ENCODE measurements at places on chromosomes 13 and 19.

GRCh38 chr19:33697766-33698165 is 76.0 kb downstream of the CHST8 start:
- DNase-seq: no peak

DNA sequence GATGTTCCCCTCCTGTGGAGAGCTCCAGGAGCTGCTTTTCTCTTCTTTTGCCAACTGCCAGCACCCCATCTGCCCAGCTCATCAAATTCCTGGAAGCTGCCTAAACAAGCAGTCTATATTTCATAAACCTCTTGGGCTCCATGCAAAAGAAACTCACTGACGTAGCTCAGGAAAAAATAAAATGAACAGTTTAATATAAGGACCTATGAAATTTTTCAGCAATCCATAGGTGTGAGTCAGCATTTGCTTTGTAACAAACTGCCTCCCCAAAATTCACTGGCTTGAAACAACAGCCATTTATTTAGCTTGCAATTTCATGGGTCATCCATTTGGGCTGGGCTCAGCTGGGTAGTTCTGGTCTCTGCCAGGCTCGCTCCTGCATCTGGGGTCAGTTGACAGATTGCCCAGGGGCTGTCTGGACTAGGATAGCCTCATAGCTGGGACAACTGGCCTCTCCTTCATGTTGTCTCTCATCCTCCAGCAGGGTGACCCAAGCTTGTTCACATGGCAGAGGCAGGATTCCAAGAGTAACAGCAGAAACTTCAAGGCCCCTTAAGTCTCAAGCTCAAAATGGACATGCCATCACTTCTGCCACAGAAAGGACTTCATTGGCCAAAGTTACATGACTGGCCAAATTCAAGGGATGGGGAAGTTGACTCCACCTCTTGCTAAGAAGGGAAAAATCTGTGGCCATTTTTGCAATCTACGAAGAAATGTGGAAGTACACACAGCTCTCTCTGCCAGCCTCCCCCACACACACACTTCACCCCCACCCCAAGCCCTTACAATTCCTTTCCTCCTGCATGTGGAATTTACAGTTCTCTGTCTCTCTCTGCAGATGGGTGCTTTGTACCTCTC is 7.9 kb upstream of the PVR start:
- peak; percentile 71 for DNase-seq

GRCh38 chr13:40651866-40652587 is 14.4 kb downstream of the FOXO1 start:
- DNase-seq: no peak

GRCh38 chr19:38670921-38671398 is 23.5 kb downstream of the ACTN4 start:
- DNase-seq: peak; percentile 46

- DNase-seq: no peak
These were observed 120.5 kb downstream of the KATNAL1 start for GRCh38 chr13:30186634-30187415.

DNA sequence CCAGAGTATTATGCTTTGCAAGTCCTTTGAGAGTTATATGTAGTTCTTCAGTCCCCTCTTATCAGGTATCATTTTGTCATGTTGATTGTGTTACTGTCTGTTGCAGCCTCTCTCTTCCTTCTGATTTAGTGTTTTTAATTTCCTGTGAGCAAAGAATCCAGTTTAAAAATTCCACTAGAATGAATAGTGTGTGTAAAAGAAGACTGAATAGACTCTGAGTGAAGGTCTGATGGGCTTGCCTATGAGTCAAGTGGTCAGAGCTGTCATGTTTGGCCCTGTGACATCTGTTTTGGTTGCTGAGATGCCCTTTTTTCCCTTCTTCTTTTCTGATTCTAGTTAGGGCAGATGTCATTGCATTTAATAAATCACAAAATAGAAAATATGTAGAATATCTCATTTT is 23.3 kb upstream of the KCTD4 start:
- peak; percentile 52 for DNase-seq

DNA sequence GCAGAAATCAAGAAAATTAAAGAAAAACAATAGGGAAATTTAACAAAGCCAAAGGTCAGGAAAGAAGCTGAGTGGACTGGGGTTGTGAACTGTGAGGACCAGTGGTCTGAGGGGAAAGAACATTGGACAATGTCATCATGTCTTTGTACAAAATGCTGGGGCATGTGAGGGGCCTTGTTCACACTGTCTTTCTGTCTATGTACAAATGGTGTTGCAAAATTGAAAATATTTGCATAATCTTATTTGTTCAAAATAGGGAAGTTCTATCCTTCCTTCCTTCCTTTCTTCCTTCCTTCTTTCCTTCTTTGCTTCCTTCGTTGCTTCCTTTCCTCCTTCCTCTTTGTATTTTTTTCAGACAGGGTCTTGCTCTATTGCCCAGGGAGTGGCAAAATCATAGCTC is 79.2 kb upstream of the SCEL start:
- DNase-seq: no peak

- DNase-seq: no peak
These were observed 33.7 kb downstream of the SIAH3 start for GRCh38 chr13:45817833-45818232.

DNA sequence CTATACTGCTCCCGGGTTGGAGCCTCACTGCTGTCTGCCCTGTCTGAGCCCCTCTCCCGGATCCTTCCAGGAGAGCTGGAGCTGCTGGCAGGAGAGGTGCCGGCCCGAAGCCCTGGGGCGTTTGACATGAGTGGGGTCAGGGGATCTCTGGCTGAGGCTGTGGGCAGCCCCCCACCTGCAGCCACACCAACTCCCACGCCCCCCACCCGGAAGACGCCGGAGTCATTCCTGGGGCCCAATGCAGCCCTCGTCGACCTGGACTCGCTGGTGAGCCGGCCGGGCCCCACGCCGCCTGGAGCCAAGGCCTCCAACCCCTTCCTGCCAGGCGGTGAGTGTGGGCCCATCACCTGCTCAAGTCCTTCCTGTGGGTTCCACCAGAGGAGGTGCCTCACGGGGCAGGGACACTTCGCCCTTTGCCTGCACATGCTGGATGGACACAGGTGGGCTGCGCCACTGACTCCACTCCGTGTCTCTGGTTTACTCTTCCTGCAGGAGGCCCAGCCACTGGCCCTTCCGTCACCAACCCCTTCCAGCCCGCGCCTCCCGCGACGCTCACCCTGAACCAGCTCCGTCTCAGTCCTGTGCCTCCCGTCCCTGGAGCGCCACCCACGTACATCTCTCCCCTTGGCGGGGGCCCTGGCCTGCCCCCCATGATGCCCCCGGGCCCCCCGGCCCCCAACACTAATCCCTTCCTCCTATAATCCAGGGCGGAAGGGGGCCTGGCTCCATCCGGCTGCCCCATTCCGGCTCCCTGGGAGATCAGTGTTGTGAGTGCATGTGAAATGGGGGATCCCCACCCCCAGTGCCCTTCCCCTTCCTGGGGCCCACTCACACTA is 19.8 kb downstream of the EPN1 start:
- no peak for DNase-seq

- DNase-seq: no peak
These were observed 83.1 kb downstream of the IRS2 start for GRCh38 chr13:109703250-109703649.

DNA sequence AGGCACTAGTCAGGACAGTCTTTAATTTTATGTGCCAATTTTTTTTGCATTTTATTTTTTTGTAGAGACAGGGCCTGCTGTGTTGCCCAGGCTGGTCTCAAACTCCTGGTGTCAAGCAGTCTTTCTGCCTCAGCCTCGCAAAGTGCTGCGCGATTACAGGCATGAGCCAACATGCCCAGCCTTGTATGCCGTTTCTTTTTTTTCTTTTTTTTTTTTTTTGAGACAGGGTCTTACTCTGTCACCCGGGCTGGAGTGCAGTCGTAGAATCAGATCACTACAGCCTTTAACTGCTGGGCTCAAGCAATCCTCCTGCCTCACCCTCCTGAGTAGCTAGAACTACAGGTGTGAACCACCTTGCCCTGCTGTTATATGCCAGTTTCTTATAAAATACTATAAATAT is 26.4 kb downstream of the BORA start:
- DNase-seq: no peak

GRCh38 chr13:41821238-41821594 is 139.7 kb downstream of the VWA8 start:
- DNase-seq: no peak

All from fibroblast of skin of scalp (primary cell).